ENCODE measurements at places on chromosomes 2 and 18. TPM values are rescaled to one million over a fixed set of nuclear protein-coding genes. Genes with fewer than 3 reads are reported as not detected.
A peak's percentile ranks its signal among the peaks of the same experiment; 100 is the strongest.

- no peak for DNase-seq
- no peaks in the 10 kb centered on the region for H3K36me3 ChIP-seq
- H3K4me3 ChIP-seq: no peak overlapping the region
- no peaks in the 10 kb centered on the region for H3K4me1 ChIP-seq
Measured at GRCh38 chr18:48093104-48093503, 162.6 kb upstream of the SMAD2 start.

DNA sequence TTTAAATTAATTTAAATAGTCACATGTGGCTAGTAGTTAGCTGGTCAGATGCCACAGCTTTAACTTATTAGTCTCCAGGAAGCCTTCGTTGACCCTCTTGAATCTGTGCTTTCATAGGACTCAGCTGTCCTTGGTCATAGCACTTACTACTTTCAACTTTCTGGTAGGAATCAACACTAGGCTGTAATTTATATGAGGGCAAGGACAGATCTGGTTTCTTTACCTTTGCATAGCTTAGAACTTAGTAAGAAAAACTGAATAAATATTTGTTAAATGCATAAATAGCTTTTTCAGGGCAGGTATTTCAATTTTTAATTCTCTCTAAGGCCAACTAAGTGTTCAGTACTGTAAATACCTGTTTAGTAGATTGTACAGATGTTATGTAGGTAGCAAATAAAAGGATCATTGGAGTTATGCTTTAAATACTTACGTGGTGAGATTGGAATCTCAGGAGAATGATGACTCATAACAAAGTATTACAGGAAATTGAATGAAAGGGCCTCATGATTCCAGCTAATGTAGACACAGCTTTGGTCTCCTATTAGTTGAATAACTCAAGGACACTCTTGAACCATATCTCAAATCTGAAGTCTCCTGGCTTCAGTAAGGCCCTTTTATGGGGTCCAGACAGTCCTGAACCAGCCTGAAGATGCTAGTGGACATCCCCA lies 2.6 kb downstream of the CLIP4 start:
- H3K27me3 ChIP-seq: no peaks in the 10 kb centered on the region
- peaks cover 8% of the 10 kb centered on the region for H3K4me1 ChIP-seq
- no peak for DNase-seq

Gene UXS1
- 71.5 TPM for total RNA-seq

GRCh38 chr2:119702203-119702917 lies 23.4 kb downstream of the TMEM177 start:
- no peaks in the 10 kb centered on the region for H3K27me3 ChIP-seq
- H3K27ac ChIP-seq: no peak overlapping the region
- no peaks in the 10 kb centered on the region for H3K36me3 ChIP-seq
- no peak overlapping the region for H3K4me3 ChIP-seq
- DNase-seq: no peak
- no peaks in the 10 kb centered on the region for H3K4me1 ChIP-seq

DNA sequence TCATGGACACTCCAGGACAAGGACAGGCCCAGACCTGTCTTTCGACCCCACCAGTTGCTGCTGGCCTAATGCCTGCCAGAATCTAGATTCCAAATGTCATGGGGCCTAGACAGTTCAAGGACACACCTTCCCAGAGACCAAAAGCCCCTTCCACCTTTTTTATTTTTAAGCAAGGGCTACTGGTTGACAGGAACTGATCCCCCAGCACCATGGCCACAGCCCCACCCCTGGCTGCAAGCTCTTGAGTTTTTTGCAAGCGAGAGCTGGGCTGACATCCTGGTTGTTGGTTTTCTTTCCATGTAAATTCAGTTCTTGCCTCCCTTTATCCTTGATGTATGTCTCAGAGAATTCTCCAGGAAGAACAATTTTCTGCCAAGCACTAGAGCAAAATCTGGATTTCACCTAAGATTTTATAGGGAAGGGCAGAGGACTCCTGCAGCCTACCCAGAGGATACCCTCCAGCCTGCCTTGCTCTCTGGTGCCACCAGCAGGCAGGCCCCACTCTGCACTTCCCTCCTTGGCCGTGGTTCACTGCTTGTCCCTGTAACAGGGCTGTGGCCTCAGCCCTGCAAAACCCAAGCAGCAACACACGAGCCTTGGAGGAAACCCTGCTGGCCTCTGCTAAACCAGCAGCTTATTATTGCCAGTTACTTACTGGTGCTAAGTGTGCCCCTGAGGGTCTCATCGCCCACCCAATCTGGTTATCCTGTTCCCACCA lies 97.7 kb downstream of the TWIST2 start:
- no peak overlapping the region for H3K4me3 ChIP-seq
- no peaks in the 10 kb centered on the region for H3K4me1 ChIP-seq
- H3K36me3 ChIP-seq: no peaks in the 10 kb centered on the region
- DNase-seq: peak; percentile 4

- H3K27ac ChIP-seq: no peak overlapping the region
- H3K4me3 ChIP-seq: no peak overlapping the region
- H3K27me3 ChIP-seq: no peaks in the 10 kb centered on the region
- H3K36me3 ChIP-seq: no peaks in the 10 kb centered on the region
- no peak for DNase-seq
- no peaks in the 10 kb centered on the region for H3K4me1 ChIP-seq
Measured at GRCh38 chr2:143877876-143878530, 641.9 kb downstream of the ZEB2 start.

GRCh38 chr2:74515981-74516633 lies 1.9 kb downstream of the TLX2 start:
- H3K4me1 ChIP-seq: no peaks in the 10 kb centered on the region
- no peaks in the 10 kb centered on the region for H3K36me3 ChIP-seq
- peak overlapping the region; percentile 2 for H3K27ac ChIP-seq
- peak; percentile 81 for DNase-seq

GRCh38 chr2:187541086-187542085 lies 12.8 kb downstream of the TFPI start:
- H3K4me3 ChIP-seq: no peak overlapping the region
- H3K27ac ChIP-seq: peak overlapping the region; percentile 30
- no peaks in the 10 kb centered on the region for H3K27me3 ChIP-seq
- no peaks in the 10 kb centered on the region for H3K36me3 ChIP-seq
- no peak for DNase-seq

GRCh38 chr2:191638079-191638801 lies 39.7 kb upstream of the NABP1 start:
- peak; percentile 56 for DNase-seq
- H3K4me3 ChIP-seq: peak overlapping the region; percentile 12
- no peaks in the 10 kb centered on the region for H3K27me3 ChIP-seq
- H3K27ac ChIP-seq: peak overlapping the region; percentile 89
- H3K4me1 ChIP-seq: peaks cover 66% of the 10 kb centered on the region
- no peaks in the 10 kb centered on the region for H3K36me3 ChIP-seq

DNA sequence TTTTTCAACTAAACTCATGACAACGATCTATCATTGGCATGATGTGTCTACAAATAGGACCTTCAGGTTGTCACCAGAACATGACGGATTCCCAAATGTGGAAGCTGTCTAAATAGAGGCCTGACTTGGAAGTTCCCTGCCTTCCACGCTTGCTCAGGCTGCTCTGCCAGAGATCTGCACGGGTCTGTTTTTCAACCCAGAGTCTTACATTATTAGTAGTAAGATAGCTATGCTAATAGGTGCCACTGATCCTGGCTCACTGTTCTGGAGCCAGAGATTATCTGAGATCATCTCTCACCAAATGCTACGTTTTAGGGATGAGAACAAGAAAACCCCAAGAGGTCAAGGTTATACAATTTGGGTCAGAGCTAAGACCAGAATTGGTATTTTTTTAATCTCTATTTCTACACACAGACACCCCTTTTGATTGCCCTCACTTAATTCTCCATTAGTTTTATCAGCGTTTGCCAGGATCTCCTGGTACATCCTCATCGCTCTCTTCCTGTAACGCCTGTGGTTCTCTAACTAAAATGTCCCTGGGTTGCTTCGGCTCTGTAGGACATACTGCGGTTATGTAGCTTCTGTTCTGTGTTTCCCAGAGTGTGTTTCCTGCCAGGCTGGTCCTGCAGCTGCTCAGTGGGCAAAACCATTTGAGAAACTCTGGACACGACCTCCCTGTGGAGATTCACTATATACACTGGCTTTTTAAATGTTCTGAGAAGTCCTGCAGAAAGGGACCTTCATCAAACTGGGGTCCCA lies 5.7 kb downstream of the CDC42EP3 start:
- DNase-seq: no peak
- no peak overlapping the region for H3K27ac ChIP-seq
- no peaks in the 10 kb centered on the region for H3K36me3 ChIP-seq
- H3K27me3 ChIP-seq: no peaks in the 10 kb centered on the region
- peaks cover 30% of the 10 kb centered on the region for H3K4me1 ChIP-seq
- H3K4me3 ChIP-seq: no peak overlapping the region

Data from Caco-2 (cell line).